T-cell (primary cell): ENCODE measurements at places on chromosomes 11 and 22.

DNA sequence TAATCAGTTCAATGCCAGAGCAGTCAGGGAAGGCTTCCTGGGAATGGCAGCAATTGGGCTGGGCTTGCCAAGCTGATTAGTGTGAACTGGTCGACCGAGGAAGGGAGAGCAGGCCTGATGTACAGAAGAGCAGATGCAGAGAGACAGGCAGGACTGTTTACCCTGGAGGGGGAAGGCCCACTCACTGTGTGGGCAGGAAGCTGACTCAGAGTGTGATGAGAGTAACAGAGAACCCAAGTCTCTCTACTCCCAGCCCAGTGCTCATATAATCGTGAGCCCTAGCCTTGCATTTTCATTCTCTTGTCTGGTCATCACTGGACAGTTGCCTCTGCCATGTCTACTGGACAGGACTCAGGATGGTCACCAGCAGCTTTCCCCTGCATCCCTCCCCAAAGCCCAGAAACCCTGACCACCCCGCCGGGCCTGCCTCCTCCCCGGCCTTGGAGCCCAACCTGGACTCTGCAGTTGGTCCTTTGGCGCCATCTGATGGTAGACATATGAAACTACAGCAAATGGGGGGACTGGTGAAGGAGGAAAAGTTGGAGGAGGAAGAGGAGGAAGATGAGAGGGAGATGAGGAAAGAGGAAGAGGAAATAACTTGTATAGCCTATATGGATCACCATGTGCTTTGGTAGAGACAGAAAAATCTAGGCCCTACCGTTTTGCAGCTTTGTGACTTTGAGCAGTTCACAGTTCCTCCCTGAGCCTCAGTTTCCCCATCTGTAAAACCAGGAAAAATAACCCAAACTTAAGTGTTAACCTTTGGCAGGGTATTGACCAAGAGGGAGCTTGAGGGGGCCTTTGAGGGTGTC, 43.4 kb upstream of the PRDM11 start:
- DNase-seq = peak; percentile 83

- no peak for DNase-seq
These were observed 931 bp downstream of the CADM1 start for GRCh38 chr11:115503083-115503885.

- no peak for DNase-seq
These were observed 43.7 kb upstream of the SUSD2 start for GRCh38 chr22:24137595-24137994.

- DNase-seq = no peak
These were observed 20.4 kb downstream of the FAM168A start for GRCh38 chr11:73577496-73577917.

GRCh38 chr22:22201185-22201929, 43.2 kb upstream of the VPREB1 start:
- peak; percentile 53 for DNase-seq

DNA sequence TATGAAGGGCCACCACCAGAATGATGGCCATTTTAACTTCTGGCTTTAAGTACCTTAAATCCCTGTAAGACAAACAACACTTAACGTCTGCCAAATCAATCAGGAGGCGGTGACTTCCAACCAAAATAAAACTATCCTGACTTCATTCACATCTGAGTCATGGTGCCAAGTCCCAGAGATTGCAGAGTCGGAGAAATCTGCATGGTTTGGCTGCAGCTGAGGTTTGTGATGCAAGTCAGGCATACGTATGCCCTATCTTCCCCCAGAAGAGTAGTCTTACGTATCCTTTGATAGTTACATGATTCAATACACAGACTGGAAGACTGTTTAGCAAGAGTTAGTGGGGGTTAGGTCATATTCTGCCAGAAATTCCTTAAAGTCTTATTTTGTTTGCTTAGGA, 1.7 kb upstream of the GAB2 start:
- no peak for DNase-seq

- no peak for DNase-seq
These were observed 4.9 kb downstream of the OR10A3 start for GRCh38 chr11:7936615-7937014.

DNA sequence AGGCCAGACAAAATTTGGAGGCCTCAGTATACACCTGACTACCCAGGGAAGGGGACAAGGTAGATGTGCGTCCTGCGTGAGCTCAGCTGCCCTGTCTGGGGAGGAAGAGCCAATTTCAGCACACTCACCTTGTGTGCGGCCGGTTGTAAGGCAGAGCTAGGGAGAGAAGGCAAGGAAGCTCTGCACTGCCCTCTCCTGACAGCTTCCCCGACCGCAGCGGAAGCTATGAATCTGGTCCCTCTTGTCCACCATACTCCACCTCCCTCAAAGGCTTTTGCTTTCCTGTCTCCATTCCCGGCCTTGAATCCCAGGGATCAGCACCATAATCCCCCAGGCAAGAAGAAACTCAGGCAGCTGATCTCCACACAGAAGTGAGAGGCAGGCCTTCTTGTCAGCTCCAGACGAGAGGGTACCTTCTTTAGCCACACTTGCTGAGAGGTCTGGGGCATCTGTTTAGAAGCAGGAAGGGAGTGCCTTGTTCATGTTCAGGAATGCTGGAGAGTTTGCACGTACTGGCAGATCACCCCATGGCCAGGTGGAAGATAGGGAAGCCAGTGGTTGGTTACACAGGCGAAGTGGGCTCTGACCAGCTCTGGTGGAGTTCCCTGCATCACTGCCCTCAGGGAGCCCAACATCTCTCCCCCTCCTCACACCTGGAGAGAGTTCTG, 62.5 kb downstream of the FEZ1 start:
- no peak for DNase-seq
